ENCODE measurements at places on chromosomes 1 and 21.

GRCh38 chr1:230814949-230815692 lies 53.2 kb downstream of the C1orf198 start:
- no peak for DNase-seq

DNA sequence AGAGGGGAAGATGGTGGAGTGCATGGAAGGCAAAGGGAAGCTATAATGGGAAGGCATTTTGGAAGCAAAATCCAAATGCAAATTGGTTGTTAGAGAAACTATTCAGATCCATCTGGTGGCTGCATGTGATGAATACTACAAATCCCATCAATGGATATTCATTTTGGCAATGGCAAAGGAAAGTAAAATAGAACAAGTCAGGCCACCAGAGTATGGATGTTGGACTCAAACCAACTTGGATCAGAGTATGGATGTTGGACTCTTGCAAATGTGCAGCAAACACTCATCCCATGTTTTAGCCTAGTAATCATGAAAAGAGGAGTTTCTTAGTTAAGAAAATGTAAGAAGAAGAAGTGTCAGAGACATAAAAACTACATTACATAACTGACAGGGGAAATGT lies 289.6 kb upstream of the DAB1 start:
- no peak for DNase-seq

DNA sequence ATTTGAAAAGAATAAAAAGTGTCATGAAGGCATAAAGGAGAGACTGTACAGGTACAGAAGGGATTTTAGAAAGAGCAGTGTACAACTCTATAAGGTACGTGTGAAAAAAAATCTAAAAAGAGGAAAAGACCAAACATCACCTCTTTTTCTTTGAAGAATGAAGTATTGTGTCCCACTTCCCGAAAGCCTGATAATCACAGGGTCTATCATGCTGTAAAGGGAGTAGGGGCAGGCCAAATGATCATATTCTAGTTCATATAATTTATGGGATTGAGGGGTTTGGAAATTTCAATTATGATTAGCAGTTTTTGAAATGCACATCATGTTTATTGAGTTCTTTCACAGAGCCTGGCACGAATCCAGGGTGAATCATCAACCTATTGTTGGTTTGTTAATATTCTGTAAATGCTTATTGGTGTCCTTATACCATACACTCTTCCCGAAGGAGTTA lies 910 bp upstream of the RERE start:
- peak; percentile 53 for DNase-seq

DNA sequence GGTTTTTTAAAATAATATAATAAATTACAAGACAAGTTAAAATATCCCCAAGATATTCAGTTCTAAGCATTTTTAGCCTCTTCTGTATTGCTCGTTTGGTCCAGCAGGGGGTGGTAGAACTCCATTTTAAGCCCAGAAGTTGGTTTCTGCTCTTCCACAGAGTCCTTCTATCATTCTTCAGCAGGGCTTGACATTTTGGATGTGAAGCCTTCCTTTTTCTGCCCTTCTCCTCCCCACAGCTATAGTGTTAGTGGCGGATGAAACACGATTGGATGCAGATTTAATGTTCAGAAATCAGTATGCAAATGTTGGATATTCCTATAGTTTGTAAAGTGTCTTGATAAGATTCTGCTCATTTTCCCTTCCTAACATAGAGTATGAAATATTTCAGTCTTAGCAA lies 1.4 kb downstream of the NCAM2 start:
- no peak for DNase-seq

GRCh38 chr1:41507110-41507720 lies 22.7 kb upstream of the EDN2 start:
- DNase-seq, result no peak

DNA sequence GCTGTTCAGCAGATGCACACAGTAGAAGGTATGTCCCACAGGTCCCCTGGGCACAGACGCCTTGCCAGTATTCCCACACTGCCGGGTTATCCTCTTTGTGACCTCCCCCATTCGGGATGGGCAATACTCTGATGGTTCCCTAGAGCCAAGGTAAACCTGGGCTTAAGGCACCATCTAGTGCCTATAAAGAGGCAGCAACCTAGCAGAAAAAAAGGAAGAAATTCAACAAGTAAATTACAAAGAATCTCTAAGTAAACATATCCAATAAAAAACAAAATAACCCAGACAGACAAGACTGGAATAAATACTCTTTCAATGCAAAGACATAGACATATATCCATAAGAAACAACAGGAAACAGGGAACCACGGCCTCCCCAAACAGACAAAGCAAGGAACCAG lies 39.4 kb downstream of the HSF2BP start:
- no peak for DNase-seq

GRCh38 chr1:36150296-36151133 lies 1.2 kb upstream of the TRAPPC3 start:
- DNase-seq, result peak; percentile 86

DNA sequence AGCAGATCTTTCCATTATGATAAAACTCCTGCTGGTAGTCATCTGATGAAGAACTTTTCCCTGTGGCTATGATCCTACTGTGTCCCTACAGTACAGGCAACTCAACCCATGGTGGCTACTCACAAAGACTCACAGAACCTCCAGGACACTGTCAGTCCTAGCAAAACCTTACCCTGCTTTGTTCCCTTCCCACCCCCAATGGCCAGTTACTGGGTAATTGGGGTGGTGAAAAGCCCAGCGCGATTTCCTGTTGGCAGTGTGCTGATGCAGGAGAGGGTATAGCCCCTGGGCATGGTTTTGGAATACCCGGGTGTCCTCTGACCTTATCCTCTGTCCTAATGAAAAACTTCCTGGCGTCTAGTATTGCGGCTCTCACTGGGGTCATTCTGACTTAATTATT lies 533 bp upstream of the RGL1 start:
- DNase-seq, result no peak

DNA sequence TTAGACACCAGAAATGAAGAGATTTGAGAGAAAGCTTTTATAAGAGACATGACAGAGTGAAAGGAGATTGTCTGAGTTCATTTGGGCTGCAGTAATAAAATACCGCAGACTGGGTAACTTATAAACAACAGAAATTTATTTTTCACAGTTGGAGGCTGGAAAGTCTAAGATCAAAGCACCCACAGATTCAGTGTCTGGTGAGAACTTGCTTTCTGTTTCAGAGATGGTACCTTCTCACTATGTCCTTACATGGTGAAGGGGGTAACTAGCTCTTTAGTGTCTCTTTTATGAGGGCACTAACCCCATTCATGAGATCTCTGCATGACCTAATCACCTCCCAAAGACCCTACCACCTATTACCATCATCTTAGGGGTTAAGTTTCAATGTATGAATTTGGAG lies 30.9 kb upstream of the FCRL4 start:
- no peak for DNase-seq

GRCh38 chr1:43868741-43869067 lies 64.9 kb upstream of the ARTN start:
- no peak for DNase-seq

DNA sequence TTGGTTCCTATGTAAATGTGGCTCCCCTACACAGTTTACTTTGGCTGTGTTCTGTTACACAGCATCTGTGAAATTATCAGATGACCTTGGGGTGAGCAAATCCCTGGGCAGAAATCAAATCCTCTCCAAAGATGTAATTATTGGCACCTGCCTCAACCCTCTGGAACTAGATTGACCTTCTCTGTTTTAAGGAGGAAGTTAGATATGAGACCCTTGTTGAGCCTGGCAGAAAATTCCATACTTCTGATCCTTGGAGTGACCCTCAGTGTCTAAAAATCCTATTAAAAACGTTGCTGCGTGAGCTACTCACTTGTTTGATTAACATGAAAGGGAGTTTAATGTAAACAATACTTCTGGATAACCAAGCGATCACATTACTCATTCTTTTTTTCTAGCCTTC lies 122.0 kb downstream of the CLIC6 start:
- DNase-seq, result no peak

DNA sequence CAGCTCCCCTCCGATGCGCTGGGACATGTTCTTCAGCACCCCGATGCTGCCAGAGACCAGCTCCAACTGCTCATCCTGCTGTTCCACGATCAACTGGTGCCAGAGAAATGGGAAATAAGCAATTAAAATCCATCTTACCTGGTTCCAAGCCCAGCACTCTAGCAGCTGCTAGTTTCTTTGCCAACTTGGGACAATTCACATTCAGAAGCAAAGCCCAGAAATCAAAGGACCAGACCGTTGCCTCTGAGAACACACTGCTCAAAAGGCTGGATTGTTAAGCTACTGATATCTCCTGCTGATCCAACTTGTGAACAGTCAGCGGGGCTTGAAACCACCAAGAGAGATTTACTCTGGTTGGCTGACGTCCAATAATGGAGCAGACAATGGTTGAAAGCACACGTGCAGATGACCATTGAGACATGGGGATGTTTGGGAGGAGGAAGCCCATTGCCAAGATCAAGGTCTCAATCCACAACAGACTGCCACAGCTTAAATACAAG lies 34.4 kb downstream of the STX6 start:
- DNase-seq, result no peak

DNA sequence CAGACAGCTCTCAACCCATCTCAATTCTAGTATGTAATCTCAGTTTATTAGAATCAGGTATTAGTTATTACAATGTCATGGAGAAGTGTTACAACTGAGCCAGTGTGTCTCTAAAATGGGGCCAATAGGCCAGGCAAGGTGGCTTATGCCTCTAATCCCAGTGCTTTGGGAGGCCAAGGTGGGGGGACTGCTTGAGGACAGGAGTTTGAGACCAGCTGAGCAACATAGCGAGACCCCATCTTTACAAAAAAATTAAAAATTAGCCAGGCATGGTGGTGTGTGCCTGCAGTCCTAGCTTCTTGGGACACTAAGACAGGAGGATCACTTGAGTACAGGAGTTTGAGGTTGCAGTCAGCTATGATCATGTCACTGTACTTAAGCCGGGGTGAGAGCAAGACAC lies 104.9 kb downstream of the BCAR3 start:
- DNase-seq, result no peak

DNA sequence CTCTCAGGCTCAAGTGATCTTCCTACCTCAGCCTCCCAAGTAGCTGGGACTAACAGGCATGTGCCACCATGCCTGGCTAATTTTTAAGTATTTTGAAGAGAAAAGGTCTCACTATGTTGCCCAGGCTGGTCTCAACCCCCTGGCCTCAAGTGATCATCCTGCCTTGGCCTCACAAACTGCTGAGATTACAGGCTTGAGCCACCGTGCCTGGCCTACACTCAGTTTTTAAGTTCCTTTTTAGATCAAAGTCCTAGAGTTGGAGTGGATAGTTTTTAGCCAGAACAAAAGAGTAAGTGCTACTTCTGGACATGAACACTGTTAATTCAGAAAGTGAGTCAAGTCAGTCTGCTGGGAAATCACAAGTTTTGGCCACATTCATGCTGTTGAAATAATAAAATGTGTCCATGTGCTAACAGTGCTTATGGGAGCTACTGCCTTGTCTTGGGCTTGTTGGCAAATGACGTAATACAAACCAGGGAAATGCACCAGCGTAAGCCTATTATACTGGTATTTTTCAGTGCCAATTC lies 84.2 kb downstream of the NDUFS5 start:
- no peak for DNase-seq

DNA sequence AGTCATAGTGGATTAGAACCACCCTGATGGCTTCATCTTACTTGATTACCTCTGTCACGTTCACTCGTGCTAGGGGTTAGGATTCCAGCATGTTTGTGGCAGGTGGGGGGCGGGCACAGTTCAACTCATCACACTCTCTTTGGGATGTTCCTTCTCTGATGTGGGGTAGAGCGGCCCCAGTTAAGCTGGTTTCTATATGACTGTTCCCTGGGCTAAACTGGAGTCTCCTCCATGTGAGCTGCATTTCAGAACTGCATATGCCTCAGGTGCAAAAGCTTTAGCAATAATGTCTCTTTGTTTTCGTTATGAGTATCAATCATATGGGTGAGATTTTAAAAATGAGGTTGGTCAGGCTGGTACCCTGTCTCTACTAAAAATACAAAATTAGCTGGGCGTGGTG lies 393.2 kb downstream of the RPS6KC1 start:
- no peak for DNase-seq

DNA sequence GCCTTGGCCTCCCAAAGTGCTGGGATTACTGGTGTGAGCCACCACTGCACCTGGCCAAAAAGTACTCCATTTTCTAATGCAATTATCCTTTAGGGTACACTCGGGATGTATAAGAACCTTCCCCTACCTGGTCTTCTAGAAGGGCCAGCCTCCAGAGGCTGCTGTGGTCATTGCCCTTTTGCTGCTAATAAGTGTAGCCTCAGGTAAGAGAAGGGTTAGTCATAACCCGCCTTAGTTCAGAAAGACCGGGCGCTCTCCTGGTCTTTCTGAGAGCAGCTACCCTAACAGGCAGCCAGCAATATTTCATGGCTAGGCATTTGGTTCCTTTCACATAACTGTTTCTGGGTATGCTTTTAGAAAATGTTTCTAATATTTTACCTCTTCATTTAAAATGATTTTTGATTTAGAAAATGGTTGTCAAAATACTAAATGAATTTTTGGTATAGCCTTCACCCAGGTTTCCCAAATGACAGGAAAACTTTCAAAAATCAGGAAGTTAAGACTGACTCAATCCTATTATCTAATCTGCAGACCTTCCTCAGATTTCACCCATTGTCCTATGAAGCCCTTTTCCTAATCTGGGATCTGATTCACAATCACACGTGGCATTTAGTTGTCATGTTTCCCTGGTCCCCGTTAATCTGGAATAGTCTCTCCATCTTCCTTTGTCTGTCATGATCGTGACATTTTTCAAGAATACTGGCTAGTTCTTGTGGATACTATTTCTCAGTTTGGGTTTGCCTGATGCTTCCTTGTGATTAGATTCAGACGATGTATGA lies 479.0 kb downstream of the SIPA1L2 start:
- DNase-seq, result no peak

GRCh38 chr1:21301794-21302440 lies 11.7 kb upstream of the ECE1 start:
- no peak for DNase-seq

GRCh38 chr21:41766883-41767605 lies at the start of gene RIPK4:
Gene RIPK4, minus strand, starts transcription at chr21:41767052. Its CDS starts 11 bp downstream, at chr21:41767041.
- no peak for DNase-seq

- no peak for DNase-seq
Observed at GRCh38 chr1:245336149-245336983, 181.6 kb downstream of the KIF26B start.

- no peak for DNase-seq
Observed at GRCh38 chr1:236425031-236425663, 31.1 kb downstream of the EDARADD start.

- DNase-seq, result no peak
Observed at GRCh38 chr1:50279622-50280330, 143.5 kb downstream of the DMRTA2 start.

Measured in non-pigmented ciliary epithelial cell (primary cell).